ENCODE measurements at places on chromosomes 1 and 21.

DNA sequence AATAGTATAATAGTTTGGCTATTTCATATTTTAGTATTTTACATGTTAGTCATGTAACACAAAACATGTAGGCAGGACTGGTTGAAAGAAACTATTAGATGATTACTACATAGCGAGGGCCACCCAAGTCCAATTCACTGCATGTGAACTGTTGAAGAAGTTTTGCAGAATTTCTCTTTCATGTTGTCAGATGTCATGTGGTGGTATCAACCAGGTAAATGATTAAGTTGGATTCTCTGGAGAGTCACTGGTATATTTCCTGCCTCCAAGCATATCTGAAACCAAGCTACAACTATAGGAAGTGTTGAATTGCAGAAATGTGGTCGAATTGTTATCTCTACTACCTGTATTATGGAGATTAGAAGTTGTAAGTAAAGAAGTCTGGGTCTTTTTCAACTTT lies 137.8 kb upstream of the DPYD start:
- no peak for DNase-seq

DNA sequence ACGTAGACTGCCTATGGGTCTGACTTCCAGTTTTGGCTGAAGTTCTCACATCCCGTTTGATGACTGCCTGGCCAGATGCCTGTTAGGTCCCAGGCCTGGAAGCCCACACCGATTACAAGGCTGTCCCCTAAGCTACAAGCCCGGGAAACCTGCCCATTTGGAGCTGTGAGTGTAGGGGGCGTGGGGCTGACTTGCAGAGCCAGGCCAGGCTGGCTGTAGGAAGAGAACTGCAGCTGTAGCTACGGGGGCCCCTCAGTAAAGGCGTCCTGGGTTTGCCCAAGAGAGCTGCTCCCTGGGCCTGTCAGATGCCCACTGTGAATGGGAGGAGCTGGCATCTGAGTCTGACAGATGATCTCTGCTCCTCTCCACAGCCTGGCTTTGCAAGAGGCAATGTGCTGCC lies 199.7 kb downstream of the CAMTA1 start:
- no peak for DNase-seq

DNA sequence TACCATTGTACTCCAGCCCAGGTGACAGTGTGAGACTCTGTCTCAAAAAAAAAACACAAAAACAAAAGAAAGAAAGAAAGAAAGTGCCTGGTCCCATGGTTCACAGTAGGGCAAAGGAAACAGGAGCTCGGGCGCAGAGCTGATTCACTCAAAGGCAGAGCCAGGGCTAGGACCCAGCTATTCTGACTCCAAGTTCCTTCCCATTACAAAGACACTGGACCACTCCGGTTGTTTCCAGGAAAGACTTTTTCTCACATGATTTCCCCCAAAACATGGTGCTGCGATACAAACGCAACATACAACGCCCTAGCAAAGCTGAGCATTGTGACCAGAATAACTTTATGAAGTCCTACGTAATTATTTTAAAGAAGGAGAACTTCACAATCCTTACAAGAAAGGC lies 10.7 kb downstream of the ABCG1 start:
- DNase-seq, result no peak

- no peak for DNase-seq
Measured at GRCh38 chr1:211606914-211607753, 28.2 kb upstream of the SLC30A1 start.

GRCh38 chr1:47984175-47984789 lies 12.9 kb downstream of the TRABD2B start:
- DNase-seq, result no peak

GRCh38 chr1:91527781-91528180 lies 27.1 kb downstream of the CDC7 start:
- no peak for DNase-seq

GRCh38 chr1:242081446-242081845 lies 82.5 kb upstream of the MAP1LC3C start:
- no peak for DNase-seq

DNA sequence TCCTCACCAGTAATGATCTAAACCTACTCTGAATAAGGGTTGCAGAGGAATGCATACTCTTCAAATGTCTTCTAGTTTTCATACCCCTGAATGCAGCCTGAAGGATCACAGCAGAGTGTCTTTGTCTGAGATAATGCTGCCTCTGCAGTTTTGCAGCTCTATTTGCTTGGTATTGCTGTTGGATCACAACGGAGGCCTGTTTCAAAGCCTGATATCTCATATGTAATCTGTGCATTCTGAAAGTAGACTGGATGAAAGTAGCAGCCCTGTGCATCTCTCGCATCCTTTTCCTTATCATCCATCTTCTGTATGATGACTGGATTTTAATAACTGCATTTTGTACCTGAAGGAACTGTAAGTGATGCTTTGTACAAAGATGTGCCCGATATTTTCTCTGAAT lies 34.9 kb upstream of the F13B start:
- no peak for DNase-seq

DNA sequence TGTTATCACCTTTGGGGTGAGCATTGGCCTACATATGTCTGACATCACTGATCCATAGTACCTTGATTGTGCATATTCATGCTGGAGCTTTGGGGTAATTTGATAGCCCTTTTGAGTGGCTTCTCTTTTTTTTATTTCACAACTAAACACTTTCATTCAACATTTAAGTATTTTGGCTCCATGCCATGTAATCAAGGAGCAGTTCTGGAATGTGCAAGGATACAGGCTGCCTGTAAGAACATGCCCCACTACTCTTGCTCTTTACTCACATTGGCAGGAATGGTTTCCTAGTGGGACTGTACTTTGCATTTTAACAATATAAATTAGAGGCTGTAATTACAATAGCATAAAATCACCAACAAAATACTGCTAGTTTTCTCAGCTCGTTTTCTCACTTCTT lies 300.7 kb upstream of the SPAG17 start:
- DNase-seq, result no peak

GRCh38 chr1:31310198-31310597 lies 13.4 kb downstream of the ZCCHC17 start:
- no peak for DNase-seq

- DNase-seq, result no peak
Measured at GRCh38 chr1:206495011-206495461, 12.3 kb upstream of the RASSF5 start.

GRCh38 chr1:94658221-94658620 lies 116.7 kb upstream of the F3 start:
- no peak for DNase-seq

DNA sequence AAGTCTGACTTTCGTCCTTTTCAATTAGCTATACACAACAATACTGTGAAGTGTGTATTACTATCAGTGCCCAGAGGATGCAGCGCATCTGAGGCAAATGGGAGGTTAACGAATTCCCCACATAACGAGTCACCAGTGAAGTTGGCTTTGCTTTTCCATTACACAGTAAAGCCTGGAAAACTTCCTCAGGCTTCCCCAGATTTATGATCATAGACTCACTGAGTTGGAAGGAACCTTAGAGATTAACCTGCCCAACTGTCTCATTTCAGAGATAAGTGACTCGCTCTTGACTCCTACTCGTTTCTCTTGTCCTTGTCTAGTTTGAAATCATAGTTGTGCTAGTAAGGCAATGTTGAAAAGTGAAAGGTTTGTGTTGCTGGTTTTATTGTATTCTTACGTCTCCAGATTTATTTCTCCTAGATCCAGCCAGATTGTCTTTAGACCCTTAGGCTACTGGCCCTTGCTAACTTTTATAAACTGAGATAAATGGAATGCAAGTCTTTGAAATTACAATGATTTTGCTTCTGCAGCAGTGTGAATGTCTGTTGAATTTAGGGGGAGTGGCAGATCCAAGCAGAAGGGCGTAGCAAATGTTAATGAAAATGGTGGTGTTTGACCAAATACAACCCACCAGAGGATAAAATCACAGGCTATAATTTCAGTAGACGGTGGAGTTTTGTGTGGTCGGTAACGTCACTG lies 17.3 kb downstream of the S1PR1 start:
- no peak for DNase-seq

GRCh38 chr1:228004856-228005462 lies 1.8 kb upstream of the WNT3A start:
- DNase-seq, result no peak

DNA sequence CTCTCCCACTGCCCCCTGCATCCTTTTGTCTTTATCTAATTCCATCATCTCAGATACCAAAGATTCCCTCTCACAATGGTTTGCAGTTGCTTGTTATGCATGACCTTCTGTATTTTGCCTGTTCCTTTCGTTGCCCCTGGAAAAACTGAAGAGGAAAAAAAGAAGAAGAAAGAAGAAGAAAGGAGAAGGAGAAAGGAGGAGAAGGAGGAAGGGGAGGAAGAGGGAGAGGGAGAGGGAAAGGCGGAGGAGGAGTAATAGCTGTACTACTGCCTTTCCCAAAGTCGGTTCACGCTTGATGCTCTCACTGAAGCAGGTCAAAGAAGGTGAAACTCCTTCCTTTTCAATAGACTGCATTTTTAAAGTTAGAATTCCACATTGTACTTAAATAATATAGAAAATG lies 513.8 kb downstream of the PTPRC start:
- DNase-seq, result no peak

DNA sequence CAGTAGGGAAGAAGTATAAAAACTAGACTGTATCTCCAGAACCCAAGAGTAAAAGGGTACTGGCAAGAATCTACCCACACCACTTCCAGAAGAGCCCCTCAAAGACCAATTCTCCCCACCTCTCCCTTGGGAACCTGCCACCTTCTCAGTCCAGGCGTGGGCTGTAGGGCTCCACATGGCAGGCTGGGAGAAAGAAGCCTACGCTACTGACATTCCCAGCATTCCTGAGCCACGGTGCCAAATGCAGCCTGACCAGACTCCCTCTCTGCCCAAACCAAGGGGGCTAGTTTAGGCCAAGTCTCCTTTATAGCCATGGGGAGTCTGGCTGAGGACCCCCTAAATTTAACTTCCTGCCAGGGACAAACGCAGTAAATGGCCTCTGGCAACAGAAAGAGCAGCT lies 2.0 kb downstream of the UBE2Q1 start:
- no peak for DNase-seq

DNA sequence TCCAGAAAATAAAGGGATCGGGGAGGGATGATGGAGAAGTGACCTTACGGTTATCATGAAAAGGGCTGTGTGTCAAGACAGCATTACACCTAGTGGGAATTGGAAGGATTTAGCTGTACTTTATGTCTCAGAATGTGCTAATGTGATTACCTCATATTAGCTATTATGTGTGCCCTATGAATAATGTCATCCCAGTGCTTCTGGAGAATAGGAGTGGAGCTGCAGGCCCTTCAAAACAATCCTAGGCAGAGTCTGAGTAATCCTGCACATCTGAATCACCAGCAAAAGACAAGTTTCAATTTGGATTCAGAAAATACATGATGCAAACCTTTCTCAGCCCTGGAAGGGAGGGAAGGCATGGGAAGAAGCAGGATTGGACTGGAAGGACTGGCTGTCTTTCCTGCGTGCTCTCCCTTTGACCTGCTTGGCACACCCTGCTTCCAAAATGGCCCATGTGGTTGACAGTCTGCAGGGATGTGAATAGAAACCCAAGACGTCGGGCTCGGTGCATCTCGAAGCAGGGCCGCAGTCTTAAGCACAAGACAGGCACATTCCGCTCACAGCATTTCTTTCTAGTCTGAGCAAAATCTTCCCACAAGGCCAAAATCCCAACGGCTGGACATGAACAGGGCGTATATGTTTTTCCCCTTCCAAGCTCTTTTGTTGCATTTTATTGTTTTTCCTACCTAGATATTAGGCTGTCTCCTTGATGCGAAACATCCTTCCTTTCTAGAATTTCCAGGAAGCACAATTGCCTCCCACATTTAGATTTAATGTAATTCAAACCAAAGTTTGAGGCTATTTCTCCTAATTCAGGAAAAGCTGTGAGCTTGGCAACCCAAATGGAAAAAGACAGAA lies 54.3 kb upstream of the TARBP1 start:
- DNase-seq, result no peak

GRCh38 chr1:107272321-107272720 lies 131.5 kb downstream of the NTNG1 start:
- no peak for DNase-seq

GRCh38 chr21:32653326-32653901 lies 41.2 kb upstream of the CFAP298 start:
- DNase-seq, result no peak
